ENCODE measurements at places on chromosomes 16 and 17.

GRCh38 chr16:23072084-23072599 is 77.1 kb downstream of the USP31 start:
- DNase-seq: no peak

DNA sequence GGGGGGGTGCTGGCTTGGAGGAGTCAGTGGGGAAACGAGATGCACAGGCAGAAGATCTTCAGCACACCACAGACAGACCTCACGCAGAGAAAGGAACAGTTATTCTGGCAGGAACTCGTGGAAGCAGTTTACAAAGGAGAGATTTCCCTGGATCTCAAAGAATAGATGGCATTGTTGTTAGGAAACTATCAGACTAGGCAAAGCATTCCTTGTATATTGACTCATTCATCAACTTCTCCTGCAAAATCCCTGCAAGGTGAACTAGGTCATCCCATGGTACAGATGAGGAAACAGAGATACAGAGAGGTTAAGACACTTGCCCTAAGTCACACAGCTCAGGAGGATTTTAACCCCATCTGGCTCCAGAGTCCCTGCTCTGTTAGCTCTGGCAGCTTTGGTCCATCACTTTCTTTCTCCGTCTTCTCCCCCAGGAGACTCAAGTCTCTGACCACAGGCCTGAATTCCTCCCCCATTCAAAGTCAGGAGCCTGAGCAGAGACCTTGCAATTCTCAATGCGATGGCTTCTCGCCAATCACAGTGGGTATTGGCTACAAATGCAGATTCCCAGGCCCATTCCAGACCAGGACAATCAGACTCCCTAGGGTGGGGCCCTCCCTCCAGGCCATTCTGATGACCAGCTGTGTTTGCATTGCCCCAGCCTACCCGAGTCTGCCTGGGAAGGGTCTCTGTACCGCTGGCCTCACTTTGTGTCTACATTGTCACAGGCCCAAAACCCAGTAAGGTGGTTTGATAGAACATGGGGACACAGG is 56.4 kb downstream of the LITAF start:
- DNase-seq: no peak

- no peak for DNase-seq
These were observed 25.2 kb downstream of the TK2 start for GRCh38 chr16:66524601-66525164.

DNA sequence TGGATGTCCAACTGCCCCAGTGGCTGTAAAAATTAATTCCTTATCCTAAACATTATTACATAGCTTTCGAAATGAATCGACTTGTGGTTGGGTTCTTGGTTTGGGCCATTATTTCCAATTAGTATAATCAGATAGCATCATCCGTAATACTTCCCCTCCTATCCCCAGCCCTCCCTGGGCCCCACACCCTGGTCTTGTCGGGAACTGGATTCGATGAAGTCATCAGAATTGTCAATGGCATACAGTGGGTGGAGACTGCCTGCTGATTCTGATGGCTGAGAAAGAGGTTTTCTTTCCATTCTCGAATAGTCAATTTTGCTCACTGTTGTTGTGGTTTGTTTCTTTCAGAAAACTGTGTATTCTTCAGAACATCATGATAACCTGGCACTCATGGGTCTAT is 395.1 kb downstream of the SEC14L1 start:
- DNase-seq: no peak

DNA sequence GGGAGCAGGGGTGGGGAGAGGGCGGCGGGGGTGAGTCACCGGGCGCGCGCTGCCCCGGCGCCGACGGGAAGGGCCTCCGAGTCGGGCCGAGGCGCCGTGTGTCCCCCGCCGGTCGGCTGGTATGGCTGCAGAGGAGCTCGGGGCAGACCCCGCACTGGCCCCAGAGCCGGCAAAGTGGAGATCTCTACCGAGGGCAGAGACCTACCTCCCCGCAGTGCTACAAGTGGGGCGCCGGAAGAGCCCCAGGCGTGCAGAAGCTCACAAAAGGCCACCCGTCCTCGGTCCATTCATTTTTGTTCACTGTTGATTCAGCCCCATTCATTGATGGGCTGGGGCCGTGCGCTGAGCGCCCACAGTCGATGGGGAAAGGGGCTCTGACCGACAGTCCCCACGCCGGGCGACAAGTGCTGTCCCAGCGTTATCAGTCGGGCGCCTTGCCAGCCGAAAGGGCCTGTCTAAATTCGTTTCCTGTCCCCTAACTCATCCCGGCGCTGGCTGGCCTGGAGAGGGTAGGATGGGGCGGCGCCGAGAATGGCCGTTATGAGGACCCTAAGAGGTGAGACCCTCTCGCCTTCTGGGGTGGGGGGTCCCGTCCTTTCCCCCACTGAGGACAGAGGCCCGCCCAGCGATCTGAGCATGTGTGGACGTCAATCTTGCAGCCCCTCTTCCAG is 709 bp upstream of the ENO3 start:
- DNase-seq: no peak

DNA sequence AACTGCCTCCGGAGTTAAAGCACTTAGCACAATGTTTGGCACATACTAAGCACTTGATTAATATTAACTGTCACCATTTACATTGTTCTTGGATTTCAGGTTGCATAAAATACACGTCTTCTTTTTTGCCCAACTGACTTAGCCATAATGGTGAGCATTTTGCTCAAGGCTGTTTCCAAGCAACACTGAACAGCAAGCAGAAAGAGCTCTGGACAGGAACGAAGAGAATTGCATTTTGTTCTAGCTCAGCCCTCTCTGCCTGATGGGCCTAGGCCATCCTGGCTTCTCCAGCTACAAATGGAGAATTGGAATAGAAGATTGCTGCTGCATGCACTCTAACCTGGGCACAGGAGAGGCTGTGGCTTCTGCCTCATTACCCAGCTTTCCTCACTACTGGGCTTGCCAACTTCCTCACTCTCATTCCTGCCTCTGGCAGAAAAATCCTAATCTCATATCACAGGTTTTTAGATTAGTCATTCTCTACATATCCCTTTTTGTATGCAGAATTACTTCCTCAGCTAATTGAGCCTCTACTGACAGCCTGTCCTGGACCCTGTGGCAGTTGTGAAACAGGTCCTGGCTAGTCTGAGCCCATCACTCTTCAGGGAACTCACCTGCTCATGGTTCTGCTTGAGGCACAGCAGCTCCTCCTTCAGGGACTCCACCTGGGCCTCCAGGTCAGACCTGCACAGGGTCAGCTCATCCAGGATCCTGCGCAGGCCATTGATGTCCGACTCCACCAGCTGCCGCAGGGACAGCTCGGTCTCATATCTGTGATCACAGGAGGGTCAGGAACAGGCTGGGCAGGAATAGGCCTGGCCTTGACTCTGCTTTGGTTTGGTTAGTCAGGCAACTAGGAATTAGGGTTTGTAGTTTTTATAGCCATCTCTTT is 2.5 kb downstream of the KRT33A start:
- no peak for DNase-seq

DNA sequence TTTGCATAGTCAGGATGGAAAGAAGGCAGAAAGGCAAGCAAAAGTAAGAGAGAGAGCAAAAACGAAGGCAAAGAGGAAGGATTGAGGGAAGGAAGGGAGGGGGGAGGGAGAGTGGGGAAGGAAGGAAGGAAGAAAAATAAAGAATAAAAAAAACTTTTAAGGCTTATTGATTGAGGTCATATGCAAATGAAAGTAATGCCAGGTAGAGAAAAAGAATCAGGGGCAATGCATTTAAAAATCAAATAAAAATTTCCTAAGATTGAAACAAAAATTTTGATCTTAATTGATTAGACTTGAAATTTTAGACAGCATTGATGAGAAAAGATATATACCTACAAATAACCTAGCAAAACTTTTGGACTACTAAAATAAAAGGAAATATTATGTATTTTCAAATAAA is 153.9 kb upstream of the KIF2B start:
- DNase-seq: no peak

GRCh38 chr17:8947201-8947600 is 18.3 kb downstream of the PIK3R5 start:
- no peak for DNase-seq

DNA sequence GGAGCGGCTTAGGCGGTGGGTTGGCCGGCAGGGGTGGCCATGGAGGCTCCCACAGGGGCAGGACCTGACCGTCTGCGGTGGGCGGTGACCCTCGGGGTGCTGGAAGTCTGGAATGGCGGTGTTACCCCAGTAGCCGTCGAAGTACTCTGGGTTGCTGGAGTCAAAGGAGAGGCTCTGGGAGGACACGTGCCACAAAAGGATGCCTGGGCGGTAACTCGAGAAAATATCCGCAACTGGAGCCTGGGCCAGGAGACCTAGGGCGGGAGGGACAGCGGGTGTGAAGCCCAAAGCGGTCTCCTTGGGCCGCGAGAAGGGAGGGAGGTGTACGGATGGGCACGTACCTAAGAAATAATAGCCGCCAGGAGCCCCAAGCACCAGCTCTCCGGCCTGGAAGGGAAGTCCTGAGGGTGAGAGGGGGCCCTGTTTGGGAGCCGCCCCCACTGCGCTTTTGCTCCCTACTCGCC is 4.6 kb downstream of the ITGA2B start:
- no peak for DNase-seq

- DNase-seq: no peak
These were observed 84.6 kb downstream of the KANSL1 start for GRCh38 chr17:46108550-46109110.

DNA sequence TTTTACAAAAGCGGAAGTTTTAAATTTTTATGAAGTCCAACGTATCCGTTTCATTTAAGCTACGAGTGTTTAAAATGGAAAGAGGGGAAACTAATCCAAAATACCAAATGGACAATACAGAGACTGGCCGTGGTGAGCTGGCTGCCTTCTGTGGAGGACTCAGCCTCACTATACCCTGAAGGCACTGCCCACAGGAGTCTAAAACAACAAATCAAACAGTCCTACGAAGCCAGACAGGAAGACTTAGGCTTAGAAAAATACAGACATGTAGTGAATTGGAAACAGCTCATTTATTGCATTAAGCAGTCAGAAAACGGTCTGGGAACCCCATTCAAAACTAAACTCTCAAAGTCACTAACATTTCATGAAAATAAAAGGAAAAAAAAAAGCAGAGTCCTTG is 75.1 kb downstream of the CYTH1 start:
- DNase-seq: no peak
